ENCODE measurements at places on chromosomes 3 and 15. TPM values are rescaled to one million over a fixed set of nuclear protein-coding genes. Genes with fewer than 3 reads are reported as not detected.
A peak's percentile ranks its signal among the peaks of the same experiment; 100 is the strongest.

- DNase-seq = peak; percentile 83
Observed at GRCh38 chr3:42061713-42062380, 29.3 kb upstream of the TRAK1 start.

DNA sequence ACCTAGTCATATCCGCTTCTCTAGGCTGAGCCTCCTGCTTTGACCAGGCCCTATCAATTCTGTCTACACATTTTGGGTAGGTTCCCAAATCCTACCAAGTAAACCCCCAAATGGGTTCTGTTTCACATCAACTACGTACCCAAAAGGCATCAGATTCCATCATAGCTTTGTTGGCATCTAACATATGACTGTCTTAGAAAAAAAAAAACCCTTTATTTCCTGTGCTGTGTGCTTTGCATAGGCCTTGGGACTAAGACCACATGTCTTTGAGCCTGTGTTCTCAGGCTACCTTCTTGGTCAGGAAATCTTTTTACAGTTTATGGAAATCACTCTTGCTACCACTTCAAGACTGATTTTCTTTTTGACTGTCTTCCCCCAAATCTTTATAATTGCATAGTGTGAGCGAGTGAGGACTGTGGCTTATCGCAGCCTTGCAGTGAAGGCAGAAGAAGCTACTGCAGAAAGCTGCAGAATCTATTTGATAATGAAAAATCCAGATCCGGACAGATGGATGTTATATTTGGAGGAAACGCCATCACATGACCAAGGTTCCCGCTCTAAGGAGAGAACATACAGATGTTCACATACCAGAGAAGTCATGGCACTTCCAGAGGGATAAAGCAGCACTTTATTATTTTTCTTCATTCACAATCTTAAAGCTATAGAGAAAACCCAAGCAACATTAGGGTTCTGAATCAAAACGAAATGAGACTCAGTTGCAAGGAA, 111.2 kb downstream of the EOMES start:
- DNase-seq = no peak

DNA sequence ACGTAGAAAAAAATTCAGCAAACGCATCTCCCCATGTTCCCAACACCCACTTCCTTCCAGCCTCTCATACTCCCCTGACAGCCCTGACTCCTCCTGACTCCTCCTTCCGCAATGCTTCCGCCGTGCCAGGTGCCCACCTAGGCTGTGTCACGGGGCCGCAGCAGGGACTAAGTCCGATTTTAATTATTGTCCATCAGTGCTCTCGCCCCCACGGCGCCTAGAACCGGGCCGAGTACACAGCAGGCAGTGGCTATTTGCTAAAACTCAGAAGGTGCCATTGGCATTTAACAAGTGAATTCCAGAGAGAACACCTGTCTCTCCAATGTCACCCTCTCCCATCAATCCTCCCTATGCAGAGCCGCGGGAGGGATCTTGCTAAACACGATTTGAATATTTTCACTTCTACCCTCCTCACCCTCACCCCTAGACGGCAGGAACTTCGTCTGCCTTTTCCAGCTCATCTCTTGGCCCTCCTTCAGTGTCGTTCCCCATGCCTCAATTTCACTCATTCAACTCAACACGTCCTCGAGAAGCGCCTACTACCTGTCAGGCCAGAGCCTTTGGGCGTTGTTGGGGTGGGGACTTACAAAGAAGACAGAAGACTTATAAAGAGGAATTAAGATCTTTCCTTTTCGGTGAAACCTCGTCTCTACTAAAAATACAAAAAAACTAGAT, 11.5 kb upstream of the SHF start:
- DNase-seq = no peak

- no peak for DNase-seq
Observed at GRCh38 chr3:55435491-55435890, 51.6 kb downstream of the WNT5A start.

DNA sequence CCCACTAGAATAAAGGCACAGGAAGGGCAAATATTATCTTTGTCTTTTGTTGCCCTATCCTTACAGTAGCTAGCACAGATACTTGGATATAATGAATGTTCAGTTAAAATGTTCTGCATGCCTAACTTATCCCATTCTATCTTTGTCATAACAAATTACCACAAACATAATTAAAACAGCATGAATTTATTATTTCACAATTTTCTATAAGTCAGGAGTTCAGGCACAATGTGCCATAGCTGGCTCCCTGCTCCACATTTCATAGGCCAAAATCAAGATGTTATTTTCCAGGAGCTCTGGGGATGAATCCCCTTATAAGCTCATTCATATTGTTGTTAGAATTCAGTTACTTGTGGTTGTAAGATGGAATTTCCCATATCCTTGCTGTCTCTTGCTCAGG, 975.5 kb downstream of the IGSF11 start:
- no peak for DNase-seq

DNA sequence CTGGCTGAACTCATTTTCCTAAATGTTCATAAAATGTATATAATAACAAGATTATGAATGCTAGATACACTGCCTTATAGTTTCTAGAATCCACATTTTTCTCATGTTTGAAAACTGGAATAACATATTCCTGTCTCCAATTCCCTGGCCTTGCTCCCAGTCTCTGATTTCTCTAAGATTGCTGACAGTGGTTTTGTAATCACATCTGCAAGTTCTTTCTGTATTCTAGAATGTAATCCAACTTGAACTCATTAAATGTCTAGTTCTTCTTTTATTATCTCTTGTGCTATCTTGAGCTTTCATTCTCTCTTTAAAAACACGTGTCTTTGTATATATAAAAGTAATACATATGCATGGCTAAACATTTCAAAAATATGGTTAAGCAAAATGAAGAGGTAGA, 215.2 kb upstream of the ADAMTS9 start:
- DNase-seq = no peak

GRCh38 chr3:141240286-141240685, 8.7 kb downstream of the PXYLP1 start:
- no peak for DNase-seq

DNA sequence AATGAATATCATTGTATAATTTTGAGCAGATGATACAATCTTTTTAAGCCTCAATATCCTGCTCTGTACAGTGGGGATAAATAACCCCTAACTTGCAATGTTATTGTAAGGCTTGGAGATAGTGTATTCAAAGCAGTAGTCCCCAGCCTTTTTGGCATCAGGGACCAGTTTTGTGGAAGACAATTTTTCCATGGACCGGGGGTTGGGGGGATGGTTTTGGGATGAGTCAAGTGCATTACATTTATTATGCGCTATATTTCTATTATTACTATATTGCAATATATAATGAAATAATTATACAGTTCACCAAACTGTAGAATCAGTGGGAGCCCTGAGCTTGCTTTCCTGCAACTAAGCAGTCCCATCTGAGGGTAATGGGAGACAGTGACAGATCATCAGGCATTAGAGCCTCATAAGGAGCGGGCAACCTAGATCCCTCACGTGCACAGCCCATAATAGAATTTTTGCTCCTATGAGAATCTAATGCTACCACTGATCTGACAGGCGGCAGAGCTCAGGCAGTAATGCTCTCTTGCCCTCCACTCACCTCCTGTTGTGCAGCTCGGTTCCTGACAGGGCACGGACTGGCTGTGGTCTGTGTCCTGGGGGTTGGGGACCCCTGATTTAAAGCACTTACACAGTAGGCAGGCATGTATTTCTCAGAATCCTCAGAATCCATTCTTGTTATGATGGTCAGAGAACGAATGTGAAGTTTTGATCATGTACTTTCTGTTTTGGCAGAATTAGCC, 102.2 kb downstream of the PTPRG start:
- DNase-seq = no peak

GRCh38 chr3:61439122-61439458, 122.3 kb upstream of the PTPRG start:
- DNase-seq = no peak

DNA sequence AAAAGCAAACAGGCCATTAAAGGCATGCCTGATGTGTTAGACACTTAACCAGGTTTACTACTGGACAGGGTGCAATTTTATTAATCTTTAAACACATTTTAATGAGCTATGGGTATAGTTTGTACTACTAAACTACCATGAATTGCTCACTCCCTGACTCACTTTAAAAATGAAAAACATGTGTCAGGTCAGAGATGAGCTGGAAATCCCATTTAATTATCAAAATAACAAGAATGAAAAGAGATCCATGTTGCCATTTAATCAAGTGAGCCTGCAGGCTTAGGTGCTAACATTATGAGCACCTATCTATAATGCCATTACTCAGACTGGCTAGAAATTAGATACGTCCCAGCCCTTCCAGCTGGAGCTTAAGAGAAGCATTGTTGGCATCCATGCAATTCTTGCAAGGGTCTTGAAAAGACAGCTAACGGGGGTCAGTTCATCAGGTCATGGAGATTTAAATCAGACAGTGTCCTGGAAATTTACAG, 224.4 kb downstream of the THRB start:
- no peak for DNase-seq

GRCh38 chr3:127226946-127227842, 34.3 kb downstream of the PRR23E start:
- no peak for DNase-seq

DNA sequence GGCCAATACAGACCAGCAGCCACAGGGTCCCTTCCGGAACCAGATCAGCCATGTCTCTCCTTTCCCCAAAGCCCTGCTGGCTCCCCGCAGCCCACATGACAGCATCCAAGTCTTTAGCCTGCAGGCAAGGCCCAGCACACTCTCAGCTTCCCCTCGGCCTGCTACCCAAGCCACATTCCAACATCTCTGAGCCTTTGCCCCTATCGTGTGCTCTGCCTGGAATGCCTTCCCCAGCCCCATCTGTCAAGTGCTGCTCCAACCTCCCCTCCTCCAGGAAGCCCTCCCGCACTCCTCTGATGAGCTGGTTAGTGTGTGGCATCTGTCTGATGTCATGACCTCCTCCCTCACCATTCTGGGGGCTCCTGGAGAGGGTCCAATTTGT, 8.5 kb downstream of the PLXND1 start:
- no peak for DNase-seq

DNA sequence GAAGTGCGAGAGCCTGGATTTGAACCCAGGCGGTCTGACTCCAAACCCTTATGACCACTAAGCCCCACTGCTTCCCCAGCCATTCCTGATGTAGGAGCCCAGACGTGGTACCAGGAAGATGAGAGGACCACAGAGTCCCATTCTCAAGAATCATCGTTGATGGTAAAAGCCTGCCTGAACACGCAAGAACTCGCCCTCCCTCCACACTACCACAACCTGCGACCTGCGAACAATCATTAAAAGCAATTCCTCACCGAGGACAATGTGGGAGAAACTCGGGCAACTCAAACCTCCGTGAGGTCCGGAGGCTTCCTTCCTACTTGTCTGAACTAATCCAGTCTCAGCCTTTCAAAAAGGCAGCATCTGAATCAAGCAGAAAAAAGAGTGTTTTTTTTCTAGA, 10.3 kb downstream of the MAGI1 start:
- DNase-seq = no peak

- DNase-seq = no peak
Observed at GRCh38 chr3:71628522-71628921, 45.0 kb upstream of the FOXP1 start.

DNA sequence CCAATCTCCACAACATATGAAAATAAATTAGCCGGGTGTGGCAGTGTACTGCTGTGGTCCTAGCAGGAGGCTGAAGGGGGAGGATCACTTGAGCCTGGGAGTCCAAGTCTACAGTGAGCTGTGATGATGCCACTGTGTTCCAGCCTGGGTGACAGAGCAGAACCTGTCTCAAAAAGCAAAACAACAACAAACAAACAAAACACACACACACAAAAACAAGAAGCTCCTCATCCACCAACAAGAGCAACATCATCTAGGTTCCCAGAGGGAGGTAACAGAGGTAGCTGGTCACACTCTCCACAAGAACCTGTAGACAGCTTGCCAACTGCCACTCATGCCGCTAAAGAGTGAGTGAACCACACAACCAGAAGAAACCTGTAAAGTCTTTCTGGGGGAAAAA, 34.8 kb downstream of the PTPN9 start:
- peak; percentile 13 for DNase-seq

- no peak for DNase-seq
Observed at GRCh38 chr3:143955113-143955512, 16.5 kb upstream of the DIPK2A start.

CPA3 gene
- polyA plus RNA-seq = 0.27 TPM

SEMA7A gene
- 5.4 TPM for polyA plus RNA-seq

EMC7 gene
- 51.0 TPM for polyA plus RNA-seq

SLC28A1 gene
- 0.14 TPM for polyA plus RNA-seq

GOLGA6L2 gene
- polyA plus RNA-seq = not detected

MESP1 gene
- 0.18 TPM for polyA plus RNA-seq

PPM1L gene
- 5.1 TPM for polyA plus RNA-seq

IGSF11 gene
- polyA plus RNA-seq = 1.3 TPM

GABRR3 gene
- polyA plus RNA-seq = not detected

SAMMSON gene
- 0.14 TPM for polyA plus RNA-seq

PCSK6 gene
- 24.7 TPM for polyA plus RNA-seq

Data from left lung (tissue), 14 donors.